Stimulated activated CD8-positive, alpha-beta memory T cell treated with anti-CD3 and anti-CD28 coated beads, Interleukin-4, amount 100 ng/mL, for 1 hour (primary cell): ENCODE measurements at places on chromosomes 7 and 10.

DNA sequence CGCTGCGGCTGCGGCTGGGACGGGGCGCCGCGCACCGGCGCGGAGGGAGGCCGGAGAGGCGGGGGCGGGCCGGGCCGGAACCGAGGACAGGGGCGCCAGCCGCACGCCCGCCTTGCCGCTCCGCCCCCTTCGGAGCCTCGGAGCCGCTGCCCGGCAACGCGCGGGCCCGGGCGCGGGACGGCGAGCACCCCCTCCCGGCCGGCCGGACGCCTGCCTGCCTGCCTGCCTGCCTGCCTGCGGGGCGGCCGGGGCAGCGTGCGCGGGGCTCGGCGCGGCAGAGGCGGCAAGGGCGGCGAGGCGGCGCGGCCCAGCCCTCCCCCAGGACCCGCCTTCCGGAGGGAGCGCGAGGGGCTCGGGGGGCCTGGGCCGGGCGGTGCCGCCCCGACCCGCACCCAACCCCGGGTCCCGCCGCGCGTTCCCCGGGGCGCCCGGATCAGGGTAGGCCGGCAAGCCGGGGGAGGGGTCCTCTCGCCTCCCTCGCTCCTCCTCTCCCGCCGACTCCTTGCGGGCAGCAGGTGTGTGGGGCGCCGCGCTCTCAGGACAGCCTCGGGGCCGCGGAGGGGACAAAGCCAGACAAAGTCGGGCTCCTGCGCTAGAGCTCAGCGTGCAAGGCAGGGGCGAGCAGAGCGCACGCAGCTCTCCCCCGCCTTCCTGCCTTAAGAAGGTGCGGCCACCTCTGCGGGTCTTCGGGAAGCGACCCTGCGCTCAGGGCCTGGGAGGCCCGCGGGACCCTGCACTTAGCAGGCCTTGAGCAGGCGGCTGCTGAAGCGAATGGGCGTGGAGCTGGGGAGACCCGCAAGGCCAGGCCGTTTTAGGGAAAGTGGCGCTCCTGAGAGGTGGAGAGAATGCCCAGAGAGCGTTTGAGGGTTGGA, at the start of gene KIAA1549:
KIAA1549 (minus strand) TSS at position 58 of the 872 bp plus-strand sequence. CDS start 120 bp downstream, outside the sequence.
- no peak for DNase-seq

GRCh38 chr7:34165927-34166550, 260.7 kb downstream of the BMPER start:
- no peak for DNase-seq

DNA sequence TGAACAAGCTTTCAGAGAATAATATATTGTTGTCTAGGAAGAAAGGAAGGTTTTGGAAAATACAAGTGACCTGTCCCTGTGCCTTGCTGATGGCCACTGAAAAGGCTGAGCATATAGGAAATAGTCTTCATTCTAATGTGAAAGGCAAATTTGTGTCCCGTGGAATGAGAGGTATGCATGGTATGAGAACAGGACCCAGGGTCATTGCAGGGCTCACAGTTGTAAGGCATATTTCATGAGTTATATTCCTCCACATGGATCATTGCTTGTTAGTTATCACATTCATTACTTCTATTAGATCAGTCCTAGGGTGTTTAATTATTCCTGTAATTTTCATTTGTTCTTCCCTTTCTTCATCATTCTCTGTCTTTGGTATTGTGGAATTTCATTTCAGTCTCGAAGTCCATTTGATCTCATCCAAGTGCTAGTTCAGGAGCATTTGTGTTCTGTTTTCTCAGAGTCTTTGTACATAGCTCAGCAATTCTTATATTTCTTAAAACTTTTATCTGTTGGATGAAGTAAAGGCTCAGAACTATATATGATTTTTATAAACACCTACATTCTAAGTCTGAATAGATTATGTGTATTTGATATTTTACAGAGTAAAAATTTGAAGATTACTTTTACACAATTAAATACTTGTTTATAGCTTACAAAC, 39.4 kb upstream of the ARHGAP21 start:
- no peak for DNase-seq

DNA sequence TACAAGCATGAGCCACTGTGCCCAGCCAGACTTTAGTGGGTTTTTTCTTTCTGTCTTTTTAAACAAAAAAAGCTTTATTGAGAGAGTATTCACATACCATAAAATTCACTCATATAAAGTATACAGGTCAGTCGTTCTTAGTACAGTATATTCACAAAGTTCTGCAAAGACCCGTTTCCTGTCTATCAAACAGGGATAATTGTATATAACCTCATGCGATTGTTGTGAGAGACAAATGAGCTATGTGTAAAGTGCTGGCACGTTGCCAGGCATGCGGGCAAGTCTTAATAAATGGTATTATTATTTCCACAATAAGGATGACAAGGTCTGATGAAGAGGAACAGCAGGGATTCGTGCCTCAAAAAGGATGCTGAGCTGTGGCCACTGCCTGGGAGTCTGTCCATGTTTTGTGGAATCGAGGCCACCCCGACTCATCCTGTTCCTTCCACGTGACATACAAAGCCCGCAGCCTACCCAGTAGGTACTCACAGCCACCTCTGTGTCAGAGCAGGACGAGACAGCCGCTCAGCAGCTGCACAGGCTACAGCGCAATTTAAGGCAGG, 51.6 kb downstream of the SMKR1 start:
- peak; percentile 9 for DNase-seq

GRCh38 chr7:11636274-11636673, 195.7 kb downstream of the THSD7A start:
- no peak for DNase-seq

DNA sequence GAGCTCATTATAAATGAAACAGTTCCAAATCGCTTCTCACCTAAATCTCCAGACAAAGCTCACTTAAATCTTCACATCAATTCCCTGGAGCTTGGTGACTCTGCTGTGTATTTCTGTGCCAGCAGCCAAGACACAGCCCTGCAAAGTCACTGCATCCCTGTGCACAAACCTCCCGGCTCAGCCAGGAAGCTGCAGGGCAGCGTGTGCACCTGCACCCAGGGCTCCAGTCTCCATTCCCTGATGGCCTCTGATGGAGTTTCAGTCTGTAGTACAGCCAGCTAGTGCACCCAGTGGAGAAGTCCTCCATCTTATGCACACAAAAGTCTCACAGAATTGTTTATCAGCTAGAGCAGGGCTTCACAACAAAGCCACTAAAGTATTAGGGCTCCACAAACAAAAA, 51.1 kb upstream of the PRSS58 start:
- DNase-seq, result no peak

DNA sequence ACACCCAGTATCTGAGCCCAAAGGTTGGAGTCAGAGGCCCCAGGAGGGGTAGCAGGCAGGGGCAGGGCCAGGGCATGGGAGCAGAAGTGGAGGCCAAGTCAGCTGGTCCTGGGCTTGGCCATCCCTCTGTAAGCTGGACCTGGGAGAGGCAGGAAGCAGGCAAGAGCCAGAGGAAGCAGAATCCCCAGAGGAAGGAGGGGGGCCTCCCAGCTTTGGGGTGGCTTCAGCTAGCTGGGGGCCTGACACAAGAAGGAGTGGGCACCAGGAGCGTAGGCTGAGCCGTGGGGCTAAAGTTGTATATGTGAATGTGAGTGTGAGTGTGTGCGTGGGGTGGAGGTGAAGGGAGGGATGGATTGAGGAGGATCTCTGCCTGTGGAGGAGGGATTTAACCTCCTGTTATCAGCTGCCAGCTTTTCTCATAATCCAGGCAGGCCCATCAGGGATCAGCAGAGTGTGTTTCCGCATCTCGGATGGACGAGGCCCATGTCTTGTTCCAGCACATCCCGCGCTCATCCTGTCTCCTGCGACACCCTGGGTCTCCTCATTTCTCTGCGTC, 54.0 kb downstream of the NEURL1 start:
- DNase-seq, result no peak

DNA sequence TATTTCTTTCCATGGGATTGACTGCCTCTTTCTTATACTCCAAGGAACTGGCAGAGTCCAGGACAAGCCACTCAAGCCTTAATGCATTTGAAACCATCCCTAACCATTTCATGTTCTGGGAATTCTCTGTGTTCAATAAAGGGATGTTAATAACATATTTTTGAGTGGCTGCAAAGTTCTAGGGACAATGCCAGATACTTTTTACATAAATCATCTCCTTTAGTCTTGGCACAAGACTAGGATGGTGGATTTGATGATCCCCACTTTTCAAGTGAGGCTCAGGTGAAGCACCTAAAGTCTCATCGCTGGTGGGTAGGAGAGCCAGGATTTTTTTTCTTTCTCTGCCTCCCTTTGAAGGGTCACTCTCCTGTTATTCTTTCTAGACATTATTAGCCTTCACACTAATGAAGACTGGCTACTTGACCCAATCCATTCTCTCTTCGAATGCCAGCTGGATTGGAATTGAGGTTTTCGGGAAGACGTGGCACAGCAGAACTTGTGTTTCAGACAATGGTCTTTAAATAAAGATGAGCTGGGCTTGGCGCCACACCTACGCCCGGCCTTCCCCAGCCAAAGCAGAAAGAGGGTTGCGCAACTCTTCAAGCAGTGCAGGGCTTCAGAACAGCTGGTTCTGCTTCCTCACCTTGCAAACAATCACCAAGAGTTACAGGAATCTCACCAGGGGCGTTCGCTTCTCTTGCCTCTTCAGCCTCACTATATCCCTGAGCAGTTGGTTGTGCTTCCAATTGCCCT, 73.8 kb upstream of the BMPER start:
- no peak for DNase-seq

DNA sequence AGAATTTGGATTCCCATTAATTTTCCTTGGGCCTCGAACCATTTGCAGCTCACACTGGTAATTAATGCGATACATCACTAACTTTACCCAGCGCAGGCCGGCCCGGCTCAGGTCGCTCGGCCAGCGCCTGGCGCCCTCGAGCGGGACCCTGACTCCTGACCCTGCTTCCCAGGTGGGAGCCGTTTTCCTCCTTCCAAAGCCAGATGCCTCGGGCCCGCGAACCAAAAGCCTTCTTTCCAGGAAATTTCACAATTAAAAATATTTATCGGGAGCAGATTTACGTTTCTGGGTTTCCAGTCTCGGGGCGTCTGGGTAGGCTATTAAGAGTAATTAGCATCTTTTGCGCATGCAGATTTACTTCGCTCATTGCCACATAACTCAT, 12.2 kb downstream of the LBX1 start:
- DNase-seq, result no peak

- DNase-seq, result no peak
Measured at GRCh38 chr10:35643151-35644049, 1.3 kb upstream of the FZD8 start.

DNA sequence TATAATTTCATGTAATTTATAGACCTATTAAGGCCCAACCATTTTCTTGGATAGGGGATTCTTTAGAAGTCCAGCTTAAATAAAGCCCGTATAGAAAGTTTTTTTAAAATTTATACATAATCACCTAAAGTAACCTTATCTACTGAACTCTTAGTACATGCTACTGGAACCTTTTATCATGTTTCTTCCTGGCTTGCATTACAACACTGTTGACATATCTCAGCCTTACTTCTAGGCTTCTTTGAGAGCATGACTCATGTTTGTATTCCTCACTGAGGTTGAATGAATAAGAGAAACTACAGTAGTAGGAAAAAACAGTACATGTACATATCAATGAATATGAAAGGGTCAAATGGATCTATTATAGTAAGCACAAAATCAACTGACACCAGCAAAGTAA, 8.2 kb upstream of the MAGI2 start:
- DNase-seq, result no peak
